Activated CD8-positive, alpha-beta T cell treated with anti-CD3 and anti-CD28 coated beads, Interleukin-2, amount 10 ng/mL, durations not matched to agents 7 days and 5 days (primary cell): ENCODE measurements at places on chromosomes 1 and 21.

- DNase-seq = no peak
Measured at GRCh38 chr1:58934706-58935105, 150.9 kb upstream of the JUN start.

DNA sequence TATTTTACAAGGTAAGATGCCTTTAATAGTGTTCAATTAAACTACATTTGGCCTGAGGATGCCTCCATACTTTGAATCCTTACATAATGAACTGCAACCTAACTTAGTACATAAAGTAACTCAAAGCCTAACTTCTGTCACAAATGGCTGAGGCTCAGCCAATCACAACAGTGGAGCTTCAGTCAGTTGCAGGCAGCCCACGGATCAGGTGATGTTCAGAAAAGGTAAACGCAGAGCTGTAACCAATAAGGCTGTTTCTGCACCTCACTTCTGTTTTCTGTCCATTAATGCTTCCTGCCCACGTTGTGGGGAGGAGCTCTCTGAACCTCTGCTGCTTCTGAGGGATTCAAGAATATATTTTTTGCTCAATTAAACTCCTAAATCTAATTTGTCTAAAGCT, 94.8 kb upstream of the KIAA0040 start:
- DNase-seq = peak; percentile 22

DNA sequence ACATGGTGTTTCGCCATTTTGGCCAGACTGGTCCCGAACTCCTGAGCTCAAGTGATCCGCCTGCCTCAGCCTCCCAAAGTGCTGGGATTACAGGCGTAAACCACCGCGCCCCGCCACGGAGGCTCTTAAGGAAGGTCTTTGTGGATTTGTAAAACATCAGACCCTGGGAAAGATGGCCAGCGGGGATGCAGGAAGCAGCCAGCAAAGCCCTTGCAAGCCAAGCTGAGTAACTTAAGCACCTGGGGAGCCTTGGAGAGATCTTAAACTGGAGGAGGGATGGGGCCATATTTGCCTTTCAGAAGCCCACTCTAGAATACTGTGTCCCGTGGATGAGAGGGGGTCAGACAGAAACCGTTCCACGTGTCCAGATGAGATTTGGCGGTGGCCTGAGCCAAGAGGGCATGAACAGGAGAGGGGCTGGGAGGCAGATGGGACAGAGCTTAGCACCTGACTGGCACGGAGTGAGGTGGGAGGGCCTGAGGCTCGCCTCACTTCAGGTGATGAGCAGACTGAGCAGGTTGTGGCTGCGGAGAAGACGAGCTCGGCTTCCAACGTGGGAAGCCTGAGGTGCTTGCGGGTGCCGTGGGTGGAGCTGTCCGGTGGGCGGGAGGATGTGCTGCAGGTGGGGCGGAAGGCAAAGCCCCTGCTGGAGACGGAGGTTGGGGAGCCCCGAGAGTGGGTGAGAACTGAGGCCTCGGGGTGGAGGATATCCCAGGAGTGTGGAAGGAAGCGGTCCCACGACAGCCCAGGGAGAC, 11.7 kb downstream of the C1orf216 start:
- DNase-seq = peak; percentile 47

DNA sequence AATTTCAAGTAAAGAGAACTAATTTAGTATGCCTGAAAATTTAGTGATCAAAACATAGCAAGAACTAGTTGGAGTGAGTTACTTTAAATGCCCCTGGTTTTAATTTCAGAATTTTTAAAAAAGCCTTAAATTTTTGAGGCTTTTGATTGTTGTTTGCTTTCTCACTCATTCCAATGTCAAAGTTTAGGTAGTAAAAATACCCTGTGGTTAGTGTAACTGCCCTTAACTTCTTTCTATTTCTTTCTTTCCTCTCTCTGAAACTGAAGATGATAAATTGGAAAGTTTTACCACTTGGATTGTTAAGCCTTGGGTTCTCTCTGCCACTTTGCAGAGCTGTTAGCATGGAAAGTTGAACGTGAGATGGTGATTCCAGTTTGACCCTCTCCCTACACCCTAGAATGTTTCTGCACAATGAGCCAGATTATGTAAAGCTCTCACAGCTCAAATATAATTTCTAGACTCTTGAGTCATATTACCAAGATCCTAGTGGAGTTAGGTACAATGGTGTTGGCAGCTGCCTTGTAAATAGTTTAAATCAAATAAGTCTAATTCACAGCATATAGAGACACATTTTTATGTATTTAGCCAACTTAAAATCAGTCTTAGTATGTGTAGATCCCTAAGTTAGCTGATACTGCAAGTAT, 192.4 kb upstream of the SGIP1 start:
- DNase-seq = no peak

DNA sequence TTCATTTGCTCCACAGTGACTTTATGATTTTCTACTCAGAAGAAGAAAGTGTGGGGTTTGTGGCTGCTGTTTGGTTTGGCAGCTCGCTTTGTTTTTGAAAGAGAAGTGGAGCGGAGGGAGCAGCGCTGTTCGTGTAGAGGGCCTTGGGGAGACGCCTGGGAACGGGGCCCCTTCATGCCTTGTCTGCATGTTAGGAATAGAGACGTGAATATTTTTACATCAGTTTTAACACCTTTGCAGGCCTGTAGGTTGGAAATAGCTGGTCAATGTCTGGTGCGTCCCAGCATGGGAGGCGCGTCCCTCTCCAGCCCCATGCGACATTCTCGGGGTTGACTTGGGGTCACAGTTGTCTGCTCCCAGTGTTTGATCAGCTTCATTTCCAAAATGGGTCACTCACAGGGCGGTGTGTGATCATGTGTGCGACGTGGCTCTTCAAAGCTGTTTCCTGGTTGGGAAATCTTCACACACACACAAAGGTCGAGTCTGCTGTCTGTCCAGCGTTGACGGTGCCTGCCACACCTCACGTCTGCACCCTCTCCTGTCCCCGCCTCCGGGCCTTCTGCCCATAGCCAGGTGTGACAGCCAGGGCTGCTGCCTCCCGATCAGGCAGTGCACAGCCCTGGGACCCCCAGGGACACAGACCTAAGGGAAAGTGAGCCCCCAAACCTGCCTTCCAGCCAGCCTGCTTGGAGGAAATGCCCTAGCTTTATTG, 149.2 kb downstream of the PSMG1 start:
- no peak for DNase-seq

- DNase-seq = no peak
Measured at GRCh38 chr1:211472724-211473123, 19.2 kb downstream of the RD3 start.

DNA sequence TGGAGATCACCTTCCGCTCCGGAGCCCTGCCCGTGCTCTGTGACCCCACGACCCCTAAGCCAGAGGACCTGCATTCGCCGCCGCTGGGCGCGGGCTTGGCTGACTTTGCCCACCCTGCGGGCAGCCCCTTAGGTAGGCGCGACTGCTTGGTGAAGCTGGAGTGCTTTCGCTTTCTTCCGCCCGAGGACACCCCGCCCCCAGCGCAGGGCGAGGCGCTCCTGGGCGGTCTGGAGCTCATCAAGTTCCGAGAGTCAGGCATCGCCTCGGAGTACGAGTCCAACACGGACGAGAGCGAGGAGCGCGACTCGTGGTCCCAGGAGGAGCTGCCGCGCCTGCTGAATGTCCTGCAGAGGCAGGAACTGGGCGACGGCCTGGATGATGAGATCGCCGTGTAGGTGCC, 9.6 kb downstream of the SPATA46 start:
- no peak for DNase-seq

GRCh38 chr1:180256341-180257027, 26.4 kb downstream of the LHX4 start:
- DNase-seq = no peak

- no peak for DNase-seq
Measured at GRCh38 chr1:212190169-212190568, 95.0 kb upstream of the PPP2R5A start.

DNA sequence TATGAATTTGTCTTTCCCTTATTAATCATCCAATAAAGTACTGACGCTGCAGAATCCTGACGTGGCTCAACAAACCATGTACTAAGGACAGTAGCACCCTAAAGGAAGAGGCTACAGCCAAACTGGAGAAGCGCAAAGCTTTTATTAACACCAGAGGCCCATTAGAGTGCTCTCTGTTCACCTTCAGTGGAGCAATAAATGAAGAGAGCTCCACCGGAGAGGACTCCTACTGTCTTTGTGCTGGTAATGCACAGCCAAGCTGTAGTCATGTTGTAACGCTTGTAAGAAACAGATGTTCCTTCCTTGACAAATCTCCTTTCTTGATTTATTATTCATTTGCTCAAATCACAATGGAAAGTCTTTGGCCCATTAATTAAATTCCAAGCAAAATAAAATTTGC, 220.7 kb upstream of the RRP15 start:
- DNase-seq = no peak

DNA sequence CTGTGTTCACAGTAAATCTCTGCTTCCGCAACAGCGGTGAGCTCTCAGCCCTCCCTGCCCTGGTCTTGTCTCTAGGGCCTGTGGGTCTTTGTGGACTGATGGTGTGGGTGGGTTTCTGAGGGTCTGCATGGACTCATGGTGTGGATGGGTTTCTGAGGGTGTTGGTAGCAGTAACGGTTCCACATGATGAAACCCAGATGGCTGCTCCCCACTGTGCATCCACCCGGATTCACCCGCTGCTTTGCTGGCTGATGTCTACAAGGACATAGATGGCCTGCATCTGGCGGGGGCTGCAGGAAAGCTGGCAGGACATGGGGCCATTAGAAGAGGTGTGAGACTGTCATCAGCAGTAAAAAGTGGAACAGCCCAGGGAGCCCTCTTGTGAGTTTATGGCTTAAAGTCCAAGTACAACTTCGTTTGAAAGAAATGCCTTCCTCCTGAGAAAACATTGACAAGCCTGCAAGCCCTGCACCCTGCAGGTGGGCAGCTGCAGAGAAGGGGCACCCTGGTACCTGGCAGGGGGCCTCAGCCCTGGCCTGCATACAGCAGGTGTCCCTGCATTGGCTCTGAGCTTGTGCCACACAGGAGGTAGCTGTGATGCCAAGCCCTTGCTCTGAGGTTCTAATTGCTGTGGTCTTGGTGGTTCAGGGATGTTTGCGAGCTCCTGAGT, 156.9 kb upstream of the COL6A1 start:
- no peak for DNase-seq

DNA sequence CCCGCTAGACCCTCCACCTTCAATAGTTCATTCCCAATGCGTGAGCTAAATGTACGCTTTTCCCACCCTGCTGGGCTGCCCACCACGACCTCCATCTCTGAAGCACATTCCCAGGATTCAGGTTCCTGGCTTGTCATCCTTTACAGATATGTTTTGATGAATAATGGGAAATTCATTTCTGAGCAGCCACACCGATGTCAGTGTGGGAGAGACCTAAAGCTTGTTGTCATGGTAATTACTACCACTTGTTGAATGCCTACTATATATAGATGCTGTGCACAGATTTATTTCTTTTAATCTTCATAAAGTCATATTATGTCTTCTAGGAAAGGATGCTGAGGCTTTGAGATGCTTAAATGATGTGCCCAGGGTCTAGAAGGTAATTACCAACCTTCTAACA, 8.0 kb downstream of the RCSD1 start:
- no peak for DNase-seq

DNA sequence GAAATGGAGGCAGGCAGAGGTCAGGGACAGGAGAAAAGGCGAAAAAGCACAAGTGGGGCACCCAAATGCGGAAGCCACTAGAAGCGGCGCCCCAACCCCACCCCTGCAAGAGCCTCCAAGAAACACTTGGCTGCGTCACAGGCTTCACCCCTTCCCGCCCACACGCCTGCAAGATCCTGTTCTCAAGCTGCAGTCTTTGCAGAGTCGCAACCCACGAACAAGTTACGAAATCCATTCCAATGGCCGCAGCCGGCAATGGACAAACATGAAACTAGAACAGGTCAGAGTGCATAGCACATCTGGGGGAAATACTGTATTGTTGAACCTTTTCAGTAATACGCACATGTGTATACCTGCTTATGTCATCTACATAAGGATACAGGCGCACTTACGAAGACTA, 103.6 kb downstream of the PSMG1 start:
- DNase-seq = no peak

DNA sequence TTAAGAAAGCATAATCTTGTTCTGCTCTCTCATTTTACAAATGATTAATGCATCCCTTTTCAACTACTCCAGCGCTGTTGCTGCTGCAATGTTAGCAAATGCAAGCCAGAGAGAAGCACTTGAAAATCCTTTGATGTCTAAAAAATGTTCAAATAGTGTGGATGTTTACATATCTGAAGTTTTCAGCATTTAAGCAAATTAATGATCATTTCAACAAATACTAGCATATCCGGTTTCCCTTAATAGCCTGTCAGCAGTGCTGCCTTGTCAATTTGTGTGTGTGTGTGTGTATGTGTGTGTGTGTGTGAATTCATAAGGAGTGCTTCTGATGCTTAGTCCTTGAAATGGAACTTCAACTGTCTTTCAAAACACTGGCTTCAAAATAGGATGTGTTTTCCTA, 48.1 kb upstream of the WNT2B start:
- DNase-seq = no peak

GRCh38 chr1:95183952-95184351, 50.1 kb upstream of the RWDD3 start:
- DNase-seq = no peak

GRCh38 chr1:20589331-20590278, 708 bp downstream of the CDA start:
- no peak for DNase-seq

GRCh38 chr1:84254703-84255238, 46.7 kb upstream of the SAMD13 start:
- DNase-seq = no peak

DNA sequence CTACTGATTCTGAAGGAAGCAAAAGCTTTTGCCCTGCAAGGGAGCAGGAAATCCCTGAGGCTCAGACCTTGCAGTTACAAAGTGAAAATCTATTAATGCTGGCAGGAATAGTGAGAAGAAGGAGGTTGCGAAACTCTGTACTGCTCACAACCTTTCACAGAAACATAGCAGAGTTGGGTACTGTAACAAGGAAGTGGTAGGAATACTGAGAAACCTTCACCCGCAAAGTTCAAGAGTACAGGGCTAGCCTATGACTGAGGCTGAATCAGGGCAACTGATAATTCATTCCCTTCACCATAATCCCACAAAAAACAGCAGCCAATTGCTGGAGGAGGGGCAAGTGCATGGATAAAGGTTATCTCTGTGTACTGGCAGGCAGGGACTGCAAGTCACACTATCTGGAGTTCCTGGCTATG, 23.9 kb upstream of the KCTD3 start:
- DNase-seq = no peak

DNA sequence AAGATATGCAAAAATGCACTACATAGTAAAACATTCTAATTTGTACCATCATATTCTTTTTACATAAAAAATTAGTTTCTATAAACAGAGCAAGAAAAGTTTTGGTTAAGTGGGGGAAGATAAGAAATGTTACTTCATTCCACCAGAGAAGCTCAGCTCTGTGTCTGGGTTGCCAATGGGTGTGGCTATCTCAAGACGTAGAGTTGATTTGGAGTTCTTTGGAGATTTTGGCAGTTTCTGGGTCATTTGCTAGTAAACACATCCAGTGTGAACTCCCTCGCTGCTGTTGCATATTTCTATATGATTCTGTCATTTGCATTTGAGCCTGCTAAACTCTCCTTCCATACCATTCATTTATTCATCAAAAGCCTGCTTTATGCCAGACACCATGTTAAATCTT, 7.2 kb downstream of the RGL1 start:
- DNase-seq = no peak

- DNase-seq = no peak
Measured at GRCh38 chr1:48750109-48750508, 26.6 kb downstream of the BEND5 start.

GRCh38 chr1:157090771-157091170, 8.8 kb downstream of the ETV3L start:
- no peak for DNase-seq

- DNase-seq = no peak
Measured at GRCh38 chr1:12056331-12056841, 6.7 kb upstream of the TNFRSF8 start.
